LoVo (cell line): ENCODE measurements at places on chromosomes 7 and 10.
A peak's percentile ranks its signal among the peaks of the same experiment; 100 is the strongest.

DNA sequence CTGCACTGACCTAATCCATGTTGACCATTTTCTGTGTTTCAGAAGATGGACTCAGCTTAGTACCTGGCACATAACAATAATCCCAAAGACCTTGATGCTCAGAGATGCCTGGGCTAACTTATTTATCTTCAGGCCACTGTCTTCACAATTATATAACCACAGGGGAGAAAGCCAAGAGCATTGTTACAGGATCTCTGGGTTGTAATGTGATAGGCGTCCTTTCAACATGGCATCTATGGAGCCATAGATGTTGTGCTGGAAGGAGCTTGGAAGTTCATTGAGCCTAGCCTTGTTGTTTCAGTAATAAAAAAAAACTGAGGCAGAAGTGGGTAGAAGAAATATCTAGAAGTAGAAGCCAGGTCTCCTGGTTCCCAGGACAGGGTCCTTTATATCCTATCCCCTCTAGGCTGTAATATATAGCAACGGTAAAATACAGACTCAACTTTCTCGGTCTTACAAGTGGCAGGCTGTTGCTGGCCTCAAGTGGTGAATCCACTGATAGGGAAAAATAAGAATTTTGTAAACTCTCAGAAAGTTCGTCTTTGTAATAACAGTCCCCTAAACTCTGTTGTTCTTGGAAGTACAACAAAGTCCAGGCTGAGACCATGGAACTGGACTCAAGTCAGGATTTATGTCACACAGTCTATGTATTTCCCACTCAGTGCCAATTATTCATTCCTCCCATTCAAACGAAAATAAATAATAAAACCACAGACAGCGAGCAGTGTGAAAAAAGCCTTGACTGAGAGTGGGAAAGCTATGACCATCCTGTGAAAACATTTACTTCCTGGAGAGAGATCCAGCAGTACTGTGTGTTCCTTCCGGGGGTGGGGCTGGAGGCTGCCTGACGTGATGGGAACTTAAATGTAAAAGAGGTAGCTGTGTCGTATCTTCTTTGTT is 277.6 kb downstream of the REEP3 start:
- DNase-seq: peak; percentile 11

- DNase-seq: no peak
Observed at GRCh38 chr7:151961536-151961935, 5.3 kb downstream of the GALNTL5 start.

DNA sequence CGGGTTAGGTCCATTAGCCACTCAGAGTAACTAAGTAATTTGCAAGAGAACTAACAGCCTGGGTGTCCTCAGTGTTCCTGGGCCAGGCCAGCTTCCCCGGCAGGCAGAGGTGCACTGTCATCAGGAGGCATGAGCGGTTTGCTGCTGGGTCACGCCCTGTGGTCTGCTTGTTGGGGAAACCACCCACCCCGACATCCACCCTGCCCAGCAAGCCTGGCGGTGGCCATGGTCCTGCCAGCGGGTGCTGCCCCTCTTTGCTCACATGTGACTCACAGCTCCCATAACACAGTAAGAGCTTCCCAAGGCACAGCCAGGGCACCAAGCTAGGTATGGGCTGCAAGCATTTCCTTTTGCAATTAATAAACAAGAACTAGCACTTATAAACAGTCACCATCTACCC is 75.9 kb downstream of the RGS10 start:
- no peak for DNase-seq

- DNase-seq: peak; percentile 41
Observed at GRCh38 chr10:48946891-48947500, 7.4 kb upstream of the LRRC18 start.

DNA sequence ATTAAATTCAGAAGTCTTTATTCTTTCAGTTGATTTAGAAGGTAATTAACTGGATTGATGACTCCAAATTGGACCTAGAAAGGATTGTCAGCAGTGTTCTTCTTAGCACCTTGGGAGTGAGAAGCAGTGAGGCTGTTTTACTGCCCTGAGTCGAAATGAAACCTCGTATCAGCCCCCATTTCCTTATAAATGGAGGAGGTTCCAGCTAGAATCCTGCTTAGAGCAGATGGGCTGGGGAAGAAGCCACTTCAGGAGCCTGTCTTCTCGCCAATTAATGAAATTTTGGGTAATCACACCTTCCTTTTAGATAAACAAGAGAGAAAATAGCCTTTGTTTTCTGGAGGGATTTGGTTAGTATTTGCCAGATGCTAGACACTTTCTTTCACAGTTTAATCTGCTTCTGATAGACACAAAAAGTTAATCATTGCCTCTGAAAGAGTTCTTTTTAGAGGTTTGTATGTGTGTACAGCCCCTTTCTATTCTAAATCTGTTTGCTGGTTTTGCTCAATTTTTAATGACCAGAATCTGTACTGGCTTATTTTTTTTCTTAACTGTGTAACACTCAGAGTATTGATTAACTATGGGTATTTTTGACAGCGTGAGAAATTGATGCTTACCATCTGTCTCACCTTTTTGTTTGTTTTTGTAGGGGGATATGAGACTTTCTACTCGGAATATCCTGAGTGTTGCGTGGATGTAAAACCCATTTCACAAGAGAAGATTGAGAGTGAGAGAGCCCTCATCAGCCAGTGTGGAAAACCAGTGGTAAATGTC is 4.6 kb downstream of the DUSP5 start:
- no peak for DNase-seq

GRCh38 chr7:44236333-44236728 is 35.6 kb downstream of the YKT6 start:
- no peak for DNase-seq
